NCI-H1436 treated with DMSO at 0.1 percent for 48 hours (cell line): ENCODE measurements at places on chromosomes 12 and 14.

- no peak for DNase-seq
Observed at GRCh38 chr14:101628471-101628966, 67.2 kb downstream of the DIO3 start.

- no peak for DNase-seq
Observed at GRCh38 chr14:102138535-102138934, 1.2 kb upstream of the WDR20 start.

GRCh38 chr14:91078095-91078737 lies 17.8 kb upstream of the RPS6KA5 start:
- DNase-seq: no peak

DNA sequence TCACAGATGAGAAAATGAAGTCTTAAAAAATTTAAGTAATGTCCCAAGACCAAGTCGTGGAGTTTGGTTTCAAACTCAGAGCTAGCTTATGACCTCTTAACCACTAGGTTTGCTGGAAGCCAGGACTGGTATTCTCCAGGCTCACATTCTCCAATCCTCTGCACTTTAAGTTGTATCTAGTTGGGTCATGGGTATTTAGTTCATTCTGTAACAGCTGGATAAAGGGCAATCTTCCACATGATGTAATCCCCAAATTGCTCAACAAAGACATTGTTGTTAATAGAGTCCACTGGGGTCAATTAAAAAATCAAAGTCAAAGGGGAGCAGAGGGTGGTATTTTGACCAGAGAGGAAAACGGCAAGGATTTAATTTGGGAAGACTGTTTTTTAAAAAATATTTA lies 17.8 kb upstream of the GAS2L3 start:
- DNase-seq: no peak

- no peak for DNase-seq
Observed at GRCh38 chr12:69265205-69265604, 25.8 kb downstream of the CPSF6 start.

GRCh38 chr14:59897757-59898383 lies 22.1 kb upstream of the LRRC9 start:
- no peak for DNase-seq

DNA sequence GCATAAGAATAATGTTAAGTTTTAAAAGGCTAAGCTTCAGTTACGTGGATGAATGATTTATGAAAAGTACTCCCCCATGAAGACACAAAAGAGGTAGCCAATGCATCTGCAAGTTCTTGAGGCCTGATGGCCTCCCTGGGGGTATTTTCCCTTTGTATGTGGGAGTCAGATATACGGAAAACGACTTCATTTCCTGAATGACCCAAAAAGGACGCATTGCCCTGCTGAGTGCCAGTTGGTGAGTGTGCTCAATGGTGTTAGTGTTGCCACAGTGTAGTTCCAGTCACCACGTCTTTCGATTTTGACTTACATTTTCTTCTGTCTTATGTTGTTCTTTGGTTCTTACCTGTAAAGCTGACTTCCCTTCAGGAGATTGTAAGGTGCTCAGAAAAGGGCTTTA lies 8.0 kb downstream of the ETV6 start:
- no peak for DNase-seq

- DNase-seq: no peak
Observed at GRCh38 chr14:54638135-54638446, 71.2 kb downstream of the SAMD4A start.

GRCh38 chr12:52606581-52607218 lies 5.4 kb upstream of the KRT72 start:
- no peak for DNase-seq

GRCh38 chr14:66482873-66483272 lies 3.3 kb upstream of the CCDC196 start:
- no peak for DNase-seq
